A172 (cell line): ENCODE measurements at places on chromosomes 7 and 10. TPM values are rescaled to one million over a fixed set of nuclear protein-coding genes. Genes with fewer than 3 reads are reported as not detected.

DNA sequence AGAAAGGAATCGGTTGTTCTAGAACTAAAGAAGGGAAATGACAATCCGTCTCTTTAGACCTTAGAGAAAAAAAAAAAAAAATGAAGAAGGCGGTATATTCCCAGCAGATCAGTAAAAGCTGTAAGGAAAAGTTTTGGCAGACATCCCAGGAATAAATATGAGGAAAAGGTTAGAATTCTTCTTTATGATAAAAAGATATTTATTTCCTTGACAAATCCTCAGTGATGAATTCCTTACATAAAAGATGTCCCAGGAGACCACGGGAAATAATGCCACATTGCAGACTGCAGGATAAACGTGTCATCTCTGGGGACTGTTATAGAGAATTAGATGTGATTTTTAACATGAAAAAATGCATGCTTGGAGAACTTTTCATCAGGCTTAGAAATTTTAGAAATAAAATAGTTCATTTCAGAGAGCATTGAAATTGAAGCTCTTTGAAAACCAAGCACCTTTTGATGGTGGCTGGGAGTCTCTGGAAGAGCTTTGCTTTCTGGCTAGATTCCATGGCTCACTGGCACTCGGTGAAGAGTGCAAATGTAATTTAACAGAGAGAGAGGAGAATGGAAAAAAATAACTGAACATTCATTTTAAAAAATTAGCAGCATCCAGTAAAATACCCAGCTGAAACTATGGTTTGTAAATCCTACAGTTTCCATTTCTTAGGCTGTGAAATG, 98.2 kb downstream of the PRPF18 start:
- no peak for DNase-seq

Gene DOCK1
- total RNA-seq = 20.3 and 29.8 TPM in 2 replicates

GRCh38 chr7:38222481-38223096, 44.5 kb downstream of the STARD3NL start:
- DNase-seq = peak; percentile 52

DNA sequence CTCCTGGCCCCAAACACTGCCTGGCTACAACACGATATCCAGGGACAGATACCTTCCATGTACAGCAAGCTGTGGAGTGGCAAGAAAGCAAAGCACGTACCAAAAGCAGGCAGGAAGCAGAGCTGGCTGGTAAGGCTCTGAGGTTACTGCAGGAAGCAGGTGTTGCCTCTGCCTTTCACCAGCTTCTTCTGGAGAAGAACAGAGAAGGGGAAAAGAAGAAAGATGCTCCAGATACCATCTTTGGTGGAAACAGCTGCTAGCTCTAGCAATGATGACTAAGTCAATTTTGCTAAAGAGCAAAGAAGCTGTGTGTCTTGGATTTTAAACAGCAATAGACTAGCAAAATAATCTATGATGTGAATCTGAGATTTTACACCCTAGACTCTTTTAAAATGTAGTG, 34.9 kb upstream of the PRSS1 start:
- DNase-seq = no peak

GRCh38 chr10:62904281-62904875, 88.2 kb upstream of the EGR2 start:
- no peak for DNase-seq

DNA sequence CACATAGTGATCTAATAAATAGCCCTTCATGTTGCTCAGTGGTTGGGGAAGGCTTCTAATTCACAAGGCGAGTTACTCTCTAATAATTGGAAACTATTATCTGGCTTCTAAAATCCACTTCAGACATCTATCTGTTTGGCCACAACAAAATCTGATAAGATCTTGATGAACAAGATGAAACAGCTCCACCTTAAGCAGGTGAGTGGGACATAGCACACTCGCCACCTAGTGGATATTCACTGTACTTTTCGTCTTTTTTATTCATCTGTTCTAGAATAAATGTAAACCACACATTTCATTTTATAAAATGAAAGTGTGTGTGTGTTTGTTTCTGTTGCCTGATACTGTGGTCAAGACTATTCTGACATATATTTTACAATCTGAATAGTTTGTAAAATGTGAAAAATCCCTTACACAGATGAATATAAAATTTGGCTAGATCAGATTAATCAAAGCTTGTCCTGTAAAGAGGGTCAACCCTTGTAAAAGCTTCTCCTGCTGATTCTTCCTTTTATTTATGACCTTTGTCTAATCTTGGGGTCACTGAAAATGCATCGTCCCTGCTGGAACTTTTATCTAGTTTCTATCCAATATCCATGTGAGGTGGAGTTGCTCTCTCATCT, 26.5 kb upstream of the CNTNAP2 start:
- peak; percentile 59 for DNase-seq

Gene EEPD1
- total RNA-seq = 26.3 and 29.2 TPM in 2 replicates
